ENCODE measurements at places on chromosomes 7 and 10.
A peak's percentile ranks its signal among the peaks of the same experiment; 100 is the strongest.

DNA sequence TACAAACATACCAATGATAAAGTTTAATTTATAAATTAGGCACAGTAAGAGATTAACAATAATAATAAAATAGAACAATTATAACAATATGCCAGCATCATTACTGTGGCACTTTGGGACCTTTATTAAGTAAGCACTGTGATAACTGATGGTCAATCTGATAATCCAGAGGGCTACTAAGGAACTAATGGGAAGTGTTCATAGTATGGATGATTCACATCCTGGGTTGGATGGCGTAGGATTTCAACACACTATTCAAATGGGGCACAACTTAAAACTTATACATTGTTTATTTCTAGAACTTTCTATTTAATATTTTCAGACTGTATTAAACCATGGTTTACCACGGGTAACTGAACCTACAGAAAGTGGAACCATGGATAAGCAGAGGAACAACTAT lies 90.8 kb downstream of the KIF20B start:
- no peak for DNase-seq

DNA sequence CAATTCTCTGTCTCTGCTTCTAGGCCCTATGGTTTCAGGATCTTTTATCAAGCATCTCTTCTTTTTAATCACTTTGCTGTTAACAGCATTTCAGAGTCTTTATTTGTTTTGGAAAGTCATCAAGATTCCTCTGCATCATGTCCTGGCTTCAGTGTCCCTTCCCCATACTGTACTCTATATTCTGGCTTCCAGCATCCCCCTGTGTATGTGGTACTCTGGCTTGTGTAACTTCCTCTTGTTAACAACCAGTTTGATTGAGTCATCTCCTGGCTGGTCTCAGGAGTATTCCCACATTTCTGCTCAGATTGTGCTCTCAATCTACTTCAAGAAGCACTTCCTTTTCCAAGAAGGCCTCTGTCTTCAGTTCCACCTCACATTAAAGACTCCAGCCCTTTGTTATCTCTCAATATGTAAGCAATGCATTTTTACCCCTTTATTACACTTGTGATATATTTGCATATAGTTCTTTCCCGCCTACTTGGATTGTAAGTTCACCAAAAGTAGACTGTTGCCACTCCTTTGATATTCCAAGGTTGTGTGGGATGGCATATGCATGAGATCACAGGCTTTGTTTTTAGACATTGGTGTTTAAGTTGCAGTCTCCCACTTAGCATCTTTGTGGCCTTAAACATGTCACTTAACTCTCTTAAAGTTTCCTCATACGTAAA lies 15.1 kb upstream of the ATE1 start:
- DNase-seq = no peak

GRCh38 chr10:97969538-97970079 lies 60.8 kb downstream of the CRTAC1 start:
- no peak for DNase-seq

DNA sequence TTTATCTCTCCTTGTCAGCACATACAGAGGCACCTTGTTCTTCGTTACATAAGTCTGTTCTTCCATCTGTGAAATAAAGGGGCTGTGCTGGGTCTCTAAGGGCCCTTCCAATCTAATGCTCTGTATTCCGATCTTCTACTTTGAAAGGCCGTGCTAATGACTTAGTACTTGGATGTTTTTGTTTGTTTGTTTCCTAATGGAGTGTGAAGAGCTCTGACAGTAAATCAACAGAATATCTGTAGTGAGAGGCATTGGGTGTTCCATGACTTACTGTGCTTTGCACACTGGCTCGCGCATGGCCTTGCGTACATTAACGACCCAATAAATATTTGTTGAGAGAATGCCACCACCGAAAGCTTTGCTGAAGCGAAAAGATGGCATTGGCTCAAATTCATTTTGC lies 162.1 kb downstream of the CHN2 start:
- no peak for DNase-seq

GRCh38 chr10:133261726-133262325 lies 14.8 kb downstream of the ADAM8 start:
- DNase-seq = peak; percentile 73

DNA sequence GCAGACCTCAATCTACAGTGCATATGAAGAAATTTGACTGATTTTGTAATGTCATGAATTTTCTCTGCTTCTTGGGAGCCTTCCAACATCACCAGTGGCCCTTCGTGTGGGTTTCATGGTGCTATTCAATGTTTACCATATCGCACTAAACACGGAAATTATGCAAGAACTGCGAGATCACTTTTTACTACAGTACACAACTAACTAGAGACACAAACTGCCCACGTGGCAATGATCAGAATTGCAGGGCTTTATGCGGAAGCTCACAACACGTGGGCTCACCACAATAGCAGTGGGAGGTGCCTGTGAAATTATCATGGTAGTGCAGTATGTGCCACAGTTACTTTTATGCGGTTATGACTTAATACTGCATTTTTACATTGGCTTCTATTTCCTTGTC lies 449.7 kb upstream of the KLF6 start:
- DNase-seq = no peak

DNA sequence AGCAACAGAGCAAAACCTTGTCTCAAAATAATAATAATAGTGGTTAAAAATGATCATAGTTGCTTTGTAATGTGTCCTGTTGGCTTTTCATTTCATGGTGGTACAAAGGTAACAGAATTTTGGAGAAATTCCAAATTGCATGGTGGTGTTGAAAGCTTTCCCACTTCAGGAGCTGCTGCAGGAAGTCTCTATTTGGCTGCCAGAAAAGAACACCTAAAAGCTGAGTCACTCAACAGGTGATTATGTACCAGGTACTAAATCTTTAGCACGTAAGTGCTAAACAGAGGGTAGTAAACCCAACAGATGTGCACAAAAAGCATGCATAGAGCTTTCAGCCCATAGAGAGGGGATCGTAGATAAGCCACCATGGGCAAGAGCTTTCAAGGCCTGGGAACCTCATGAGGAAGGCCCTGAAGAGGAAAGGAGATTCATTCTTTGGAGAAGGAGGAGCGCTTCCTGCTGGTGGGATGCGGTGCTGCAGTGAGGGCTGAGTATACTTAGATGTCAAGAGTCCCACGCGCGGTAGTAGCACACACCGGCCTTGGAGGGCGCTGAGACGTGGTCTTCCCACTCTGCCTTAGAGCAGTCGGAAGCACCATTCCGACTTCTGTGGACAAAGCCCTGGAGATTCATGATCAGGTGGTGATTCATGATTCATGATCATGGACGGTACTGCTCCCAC lies 118.7 kb downstream of the RALA start:
- DNase-seq = no peak

GRCh38 chr7:132584796-132585494 lies 8.7 kb upstream of the PLXNA4 start:
- DNase-seq = no peak

- no peak for DNase-seq
Measured at GRCh38 chr10:128851726-128852125, 615.3 kb upstream of the MGMT start.

DNA sequence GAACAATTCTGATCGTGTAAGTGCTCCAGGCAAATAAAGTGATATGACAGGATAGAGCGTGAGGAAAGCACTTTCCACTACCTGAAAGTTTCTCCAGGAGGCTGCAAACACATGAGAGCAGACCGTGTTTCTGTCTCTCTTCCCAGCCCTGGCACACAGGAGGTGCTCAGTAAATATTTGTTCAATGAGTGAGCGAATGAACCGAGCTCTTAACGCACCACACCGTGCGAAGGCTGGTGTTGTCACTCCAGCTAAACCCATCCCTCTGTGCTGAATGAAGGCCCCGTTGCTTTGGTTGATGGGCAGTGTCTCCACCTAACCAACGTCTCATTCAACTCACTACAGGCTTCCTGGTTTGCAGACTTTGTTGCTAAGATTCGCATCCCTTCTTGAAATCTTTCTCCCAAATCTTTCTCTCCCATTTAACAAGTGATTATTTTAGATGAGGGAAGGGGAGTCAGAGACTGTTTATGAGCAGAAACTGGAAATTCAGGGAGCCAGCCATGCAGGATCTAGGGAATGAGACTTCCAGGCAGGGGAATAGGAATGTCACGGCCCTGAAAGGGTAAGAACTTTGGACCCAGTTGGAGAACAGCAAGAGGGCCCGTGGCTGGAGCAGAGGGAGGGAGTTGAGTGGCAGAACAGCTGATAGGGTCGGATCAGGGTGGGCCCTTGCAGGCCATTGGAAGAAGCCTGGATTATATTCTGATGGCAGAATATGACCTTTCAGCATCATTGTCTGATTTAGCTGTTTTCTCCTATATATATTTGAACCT lies 282.6 kb downstream of the CAMK1D start:
- no peak for DNase-seq

DNA sequence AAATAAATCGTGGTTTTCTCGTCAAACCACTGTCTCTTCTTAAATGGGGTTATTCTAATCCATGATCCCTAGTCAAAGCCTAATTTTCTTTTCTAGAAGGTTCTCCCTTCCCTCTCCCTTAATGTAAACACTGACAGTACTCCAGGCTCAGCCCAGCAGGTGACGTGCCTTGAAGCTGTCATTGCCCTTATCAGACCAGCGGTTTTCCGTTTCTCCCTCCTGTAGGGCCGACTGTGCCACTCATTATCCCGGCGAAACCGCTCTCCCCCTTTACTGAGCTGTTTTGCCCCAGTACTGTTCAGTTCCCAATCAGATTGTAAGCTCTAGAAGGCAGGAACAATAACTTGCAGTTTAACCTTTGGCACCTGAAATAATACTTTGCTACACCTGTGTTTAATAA lies 153.5 kb upstream of the RHEB start:
- DNase-seq = no peak

DNA sequence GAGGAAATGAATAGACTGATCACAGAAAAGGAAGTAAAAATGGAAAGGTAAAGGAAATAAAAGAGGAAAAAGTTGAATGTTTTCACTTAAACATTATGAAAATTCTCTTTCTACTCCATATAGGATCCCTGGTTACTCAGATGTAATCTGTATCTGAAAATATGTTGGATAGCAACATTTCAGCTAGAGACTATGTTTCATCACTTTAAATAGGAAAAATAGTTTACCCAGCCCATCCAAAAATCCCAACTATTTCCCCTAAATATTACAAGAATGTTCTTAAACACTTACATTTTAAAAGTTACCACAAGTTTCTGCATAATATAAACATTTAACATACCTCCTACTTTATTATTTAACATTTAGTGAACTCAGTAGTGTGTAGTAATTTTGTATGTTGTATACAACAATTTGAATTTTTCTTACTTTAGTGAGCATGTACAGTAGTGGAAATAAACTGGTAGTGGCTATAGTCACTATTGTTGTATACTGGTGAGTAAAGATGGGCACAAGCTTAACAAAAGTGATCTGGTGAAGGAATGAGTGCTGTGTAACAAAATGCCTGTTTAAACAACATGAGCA lies 27.1 kb downstream of the SLF2 start:
- DNase-seq = no peak

- no peak for DNase-seq
Measured at GRCh38 chr10:33376976-33377657, 42.6 kb upstream of the NRP1 start.

DNA sequence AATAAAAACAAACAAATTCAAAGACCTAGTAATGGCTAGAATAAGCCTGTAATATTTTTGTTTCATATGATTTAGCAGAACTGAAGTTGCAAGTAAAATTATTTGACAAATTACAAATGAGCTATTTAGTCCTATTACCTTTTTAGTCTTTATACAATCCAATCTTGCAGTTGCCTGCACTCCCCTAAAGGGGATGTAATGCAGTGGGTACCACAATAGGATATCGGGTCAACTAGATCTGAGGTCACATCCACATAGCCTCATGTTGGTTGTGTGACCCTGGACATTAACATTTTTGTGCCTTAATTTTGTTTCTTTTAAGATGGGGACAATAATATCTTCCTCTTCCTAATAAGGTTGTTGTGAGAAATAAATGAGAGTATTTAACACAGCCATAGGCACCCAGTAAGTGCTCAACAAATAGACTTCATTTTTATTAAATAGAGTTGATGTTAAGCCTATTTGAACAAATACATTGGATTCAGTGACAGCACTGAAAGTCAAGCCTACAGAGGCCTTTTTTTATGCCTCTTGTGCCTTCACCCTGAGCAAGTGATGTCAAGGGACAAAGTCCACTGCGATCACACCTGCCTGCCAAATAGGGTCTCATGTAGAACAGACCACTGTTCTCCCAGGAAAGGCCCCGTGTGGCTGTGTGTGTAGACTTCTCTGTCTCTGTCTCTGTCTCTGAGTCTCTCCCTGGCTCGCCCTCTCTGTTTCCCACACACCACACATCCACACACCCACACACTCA lies 124.8 kb downstream of the EVX1 start:
- DNase-seq = no peak

DNA sequence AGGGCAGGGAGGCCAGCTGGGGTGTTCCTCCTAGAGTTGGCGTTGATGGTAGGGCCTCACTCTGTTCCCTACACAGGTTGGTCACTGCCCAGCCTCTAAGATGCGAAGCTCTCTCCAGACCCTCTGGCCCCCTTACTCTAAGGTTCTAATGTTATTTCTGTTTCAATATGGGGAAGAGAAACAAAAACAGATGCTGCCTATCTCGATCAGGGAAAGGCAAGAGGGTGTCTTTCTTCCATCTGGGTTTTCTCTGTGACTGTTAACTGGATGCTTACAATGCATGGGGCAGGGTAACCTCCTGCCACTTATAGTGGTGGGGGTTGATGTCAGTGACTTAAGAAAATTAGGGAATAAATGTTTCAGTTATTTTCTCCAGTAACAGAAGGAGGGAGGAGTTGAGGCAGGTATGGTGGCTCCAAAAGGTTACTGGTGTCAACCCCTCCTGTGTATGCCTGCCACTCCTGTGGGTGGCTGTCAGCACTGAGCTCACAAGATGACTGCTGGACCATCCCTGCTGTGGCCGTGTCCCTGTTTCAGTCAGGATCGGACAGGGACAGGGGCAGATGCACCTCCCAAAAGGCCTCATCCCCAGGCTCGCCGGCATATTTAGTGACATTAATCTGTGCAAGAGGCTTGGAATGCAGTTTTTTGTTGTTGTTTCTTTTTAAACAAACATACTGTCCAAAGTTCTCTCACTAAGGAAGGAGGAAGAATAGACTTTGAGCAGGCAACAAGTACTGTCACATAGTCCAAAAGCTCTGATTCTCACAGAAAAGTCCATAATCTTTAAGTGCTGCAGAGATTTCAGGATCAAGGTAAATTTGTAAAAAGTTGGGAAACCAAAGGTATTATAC lies 39.6 kb upstream of the SYPL1 start:
- no peak for DNase-seq

DNA sequence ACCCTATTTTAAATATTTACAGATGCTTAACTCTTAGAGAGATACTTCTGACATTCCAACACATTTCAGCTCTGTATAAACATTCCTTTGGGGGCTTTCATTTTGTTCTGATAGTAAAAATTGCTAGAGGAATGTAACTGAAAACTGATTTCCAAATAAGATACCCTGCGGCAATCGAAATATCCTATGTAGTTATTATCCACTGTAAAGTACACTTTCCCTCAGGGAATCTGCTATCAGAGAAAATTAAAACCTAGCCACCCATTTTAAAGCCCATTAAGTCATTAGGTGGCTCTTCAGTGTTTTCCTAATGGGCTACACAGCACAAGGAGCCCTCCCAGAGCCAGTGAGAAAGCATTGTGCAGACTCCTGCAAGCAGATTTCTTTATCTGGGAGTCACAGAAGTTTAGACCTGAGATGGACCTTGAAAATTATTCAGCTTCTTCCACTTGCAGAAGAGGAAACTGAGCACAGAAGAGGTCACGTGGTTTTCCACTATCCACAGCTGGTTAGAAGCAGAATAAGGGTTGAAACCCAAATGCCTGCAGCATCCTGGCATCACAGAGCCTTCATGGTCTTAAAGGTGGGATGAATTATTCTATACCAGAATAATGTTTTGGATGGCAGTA lies 12.6 kb upstream of the CPVL start:
- no peak for DNase-seq
